Stimulated activated CD8-positive, alpha-beta memory T cell treated with anti-CD3 and anti-CD28 coated beads, Interleukin-2, amount 100 ng/mL, for 1 hour (primary cell): ENCODE measurements at places on chromosomes 5 and 9.

GRCh38 chr9:68498816-68499215 is 41.9 kb downstream of the TMEM252 start:
- DNase-seq = no peak

DNA sequence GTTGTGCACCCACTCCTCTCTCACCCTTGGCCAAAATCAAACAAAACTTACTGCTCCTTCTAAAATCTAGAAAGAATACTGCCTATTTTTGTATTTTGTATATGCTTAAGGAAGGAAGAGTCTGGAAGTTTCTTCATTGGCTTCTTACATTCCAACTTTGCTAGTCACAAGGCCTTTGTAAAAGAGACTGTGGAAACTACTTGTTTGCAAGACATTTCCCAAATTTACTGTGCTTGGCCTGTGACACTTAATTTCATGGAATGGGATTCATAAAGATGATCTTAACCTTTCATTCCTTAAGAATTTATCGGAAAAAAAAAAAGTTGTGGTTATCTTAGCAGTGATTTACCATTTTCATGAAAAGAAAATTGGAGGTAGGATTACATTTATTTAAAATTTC is 208.9 kb downstream of the VPS13A start:
- DNase-seq = no peak

- DNase-seq = no peak
These were observed 116.4 kb downstream of the MYO10 start for GRCh38 chr5:16819522-16820167.

DNA sequence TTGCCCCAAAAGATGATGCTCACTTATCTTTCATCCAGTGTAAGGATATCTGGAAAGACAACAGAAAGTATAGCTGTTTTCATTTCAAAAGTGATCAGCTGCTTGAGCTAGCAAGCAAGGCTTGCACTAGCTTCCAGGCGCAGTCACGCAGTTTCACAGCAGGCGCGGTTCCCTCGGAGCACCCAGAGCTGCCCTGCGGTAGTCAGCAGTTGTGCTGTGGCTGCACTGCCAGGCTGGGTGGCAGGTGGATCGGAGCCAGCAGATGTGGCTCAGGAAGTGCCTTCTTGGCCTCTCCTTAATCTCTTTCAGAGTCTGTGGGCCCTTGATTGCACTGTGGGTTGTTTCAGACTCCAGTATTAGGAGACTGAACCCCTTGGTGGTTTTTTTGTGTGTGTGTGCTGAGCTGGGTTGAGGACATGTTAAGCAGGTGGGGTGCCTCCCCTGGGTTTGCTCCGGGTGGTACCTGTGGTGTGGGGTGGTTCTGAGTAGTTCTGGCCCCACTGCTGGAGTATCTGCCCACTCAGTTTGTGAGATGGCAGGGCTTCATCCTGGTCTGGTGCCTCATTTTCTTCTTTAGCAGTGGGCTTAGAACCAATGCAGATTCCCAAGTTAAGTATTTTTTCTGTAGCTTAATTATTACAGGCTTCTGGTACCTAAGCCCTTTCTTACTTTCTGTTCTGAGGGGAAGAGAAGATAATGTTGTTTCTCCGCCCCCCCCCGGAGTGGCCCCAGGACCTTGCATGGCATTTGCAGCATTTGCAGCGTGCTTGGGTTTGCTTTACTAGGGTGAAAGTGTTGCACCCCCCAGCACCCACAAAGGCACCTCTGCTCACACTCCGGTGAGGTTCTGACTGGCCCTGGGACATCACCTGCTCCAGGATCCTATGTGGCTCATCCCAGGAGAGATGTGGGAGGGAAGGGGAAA is 16.4 kb downstream of the TENT4A start:
- DNase-seq = no peak

DNA sequence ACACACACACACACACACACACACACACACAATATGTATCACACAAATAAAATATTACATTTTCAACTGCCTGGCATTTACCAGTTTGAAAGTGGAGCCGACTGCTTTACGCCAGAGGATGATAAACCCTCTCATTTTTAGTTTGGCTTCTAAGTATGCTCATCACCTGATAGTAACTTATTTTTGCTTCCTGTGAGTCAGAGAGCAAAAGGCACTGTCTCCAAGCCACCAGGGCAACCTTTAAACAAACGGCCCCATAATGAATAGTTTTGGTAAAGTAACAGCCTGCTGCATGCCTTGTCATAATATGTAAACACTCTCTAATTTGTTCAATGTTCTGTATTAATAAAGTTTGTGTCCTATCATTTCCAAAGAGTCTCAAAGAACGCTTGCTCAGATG is 26.9 kb downstream of the KLF4 start:
- no peak for DNase-seq

DNA sequence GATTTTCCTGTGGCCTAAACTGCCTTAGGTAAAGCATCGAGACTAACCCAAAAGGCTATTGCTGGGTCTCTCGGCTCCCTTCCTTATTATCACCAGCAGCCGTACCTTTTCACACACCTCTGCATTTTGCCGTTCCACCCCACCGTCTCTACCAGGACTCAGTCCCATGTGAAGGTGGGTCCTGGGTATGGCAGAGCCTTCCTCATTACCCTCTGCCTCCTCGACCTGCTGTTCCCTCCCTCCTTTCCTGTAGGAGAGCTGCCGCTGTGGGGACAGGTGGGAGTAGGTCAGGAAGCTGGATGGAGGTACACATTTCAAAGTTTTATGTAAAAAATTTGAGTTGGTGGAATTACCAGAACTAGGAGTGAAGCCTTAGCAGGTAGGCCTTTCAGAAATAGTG is 1.8 kb downstream of the CCL28 start:
- DNase-seq = no peak

- no peak for DNase-seq
These were observed 21.5 kb downstream of the MVB12B start for GRCh38 chr9:126347911-126348760.

GRCh38 chr5:139651043-139651834 is 3.1 kb downstream of the CXXC5 start:
- no peak for DNase-seq

DNA sequence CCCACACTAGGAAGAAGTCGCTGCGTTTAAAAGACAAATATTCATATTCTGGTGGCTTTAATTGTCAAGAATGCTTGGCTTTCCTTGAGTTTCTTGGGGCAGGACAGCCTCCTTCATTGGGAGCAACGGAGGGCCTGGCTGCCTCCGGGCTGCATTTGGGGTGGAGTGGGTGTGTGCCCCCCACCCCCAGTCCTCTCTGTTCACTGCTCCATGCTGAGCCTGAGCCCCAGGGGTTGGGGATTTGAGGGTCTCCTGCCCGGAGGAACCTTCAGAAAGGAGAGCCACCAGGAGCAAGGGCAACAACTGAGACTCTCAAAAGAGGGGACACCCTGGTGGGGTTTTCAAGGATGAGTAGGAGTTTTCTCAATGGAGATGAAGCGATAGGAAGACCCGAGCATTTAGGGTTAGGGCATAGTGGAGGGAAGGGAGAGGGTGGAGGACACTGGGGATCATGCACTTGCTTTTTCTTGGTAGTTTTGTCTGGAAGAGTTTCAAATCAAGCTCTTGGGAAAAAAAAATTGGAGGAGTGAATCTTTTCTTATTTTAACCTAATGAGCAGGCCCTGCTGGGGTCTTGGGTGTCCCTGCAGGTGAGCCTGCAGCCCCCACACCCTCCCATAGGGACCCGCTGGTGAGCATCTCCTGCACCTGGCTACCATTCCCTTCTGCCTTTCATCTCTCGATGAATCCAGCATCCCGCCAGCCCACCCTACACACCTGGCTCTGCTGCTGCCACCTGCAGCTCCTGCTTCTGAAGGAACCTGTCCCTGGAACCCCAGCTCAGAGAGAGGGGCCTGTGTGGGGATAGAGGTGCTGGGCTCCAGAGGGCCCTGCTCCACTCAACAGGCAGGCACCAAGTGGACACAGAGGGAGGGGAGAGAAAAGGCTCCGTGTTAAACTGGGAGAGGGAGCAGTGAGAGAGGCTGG is 4.1 kb downstream of the SLC6A19 start:
- DNase-seq = no peak

- DNase-seq = no peak
These were observed 159.1 kb downstream of the PAX5 start for GRCh38 chr9:36874921-36875320.

DNA sequence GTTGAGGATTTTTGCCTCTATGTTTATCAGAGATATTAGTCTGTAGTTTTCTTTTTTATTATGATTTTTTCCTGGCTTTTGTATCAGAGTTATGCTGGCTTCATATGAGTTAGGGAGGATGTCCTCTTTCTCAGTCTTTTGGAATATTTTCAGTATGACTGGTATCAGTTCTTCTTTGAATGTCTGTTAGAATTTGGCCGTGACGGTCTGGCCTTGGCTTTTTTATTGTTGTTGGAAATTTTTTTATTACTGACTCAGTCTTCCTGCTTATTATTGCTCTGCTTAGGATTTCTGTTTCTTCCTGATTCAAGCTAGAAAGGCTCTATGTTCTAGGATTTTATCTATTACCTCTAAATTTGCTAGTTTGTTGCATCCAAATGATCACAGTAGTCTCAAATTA is 421.9 kb downstream of the CDH10 start:
- no peak for DNase-seq

DNA sequence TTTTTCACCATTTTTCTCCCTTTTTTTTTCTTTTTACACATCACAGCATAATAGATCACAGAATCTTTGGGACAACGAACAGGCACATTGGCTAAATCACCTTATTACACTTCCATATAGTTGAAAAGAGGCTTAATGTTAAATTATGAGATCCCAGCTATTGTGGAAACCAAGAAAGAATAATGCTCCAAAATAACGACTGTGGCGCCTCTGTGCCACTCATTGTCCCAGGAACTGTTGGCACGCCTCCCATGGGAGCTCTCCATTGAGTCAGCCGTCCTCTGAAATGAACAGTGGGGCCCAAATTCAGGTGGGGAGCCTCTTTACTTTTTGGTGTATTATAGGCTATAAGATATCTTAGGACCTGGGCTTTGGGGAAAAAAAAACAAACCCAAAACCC is 82.2 kb upstream of the NFIB start:
- no peak for DNase-seq

DNA sequence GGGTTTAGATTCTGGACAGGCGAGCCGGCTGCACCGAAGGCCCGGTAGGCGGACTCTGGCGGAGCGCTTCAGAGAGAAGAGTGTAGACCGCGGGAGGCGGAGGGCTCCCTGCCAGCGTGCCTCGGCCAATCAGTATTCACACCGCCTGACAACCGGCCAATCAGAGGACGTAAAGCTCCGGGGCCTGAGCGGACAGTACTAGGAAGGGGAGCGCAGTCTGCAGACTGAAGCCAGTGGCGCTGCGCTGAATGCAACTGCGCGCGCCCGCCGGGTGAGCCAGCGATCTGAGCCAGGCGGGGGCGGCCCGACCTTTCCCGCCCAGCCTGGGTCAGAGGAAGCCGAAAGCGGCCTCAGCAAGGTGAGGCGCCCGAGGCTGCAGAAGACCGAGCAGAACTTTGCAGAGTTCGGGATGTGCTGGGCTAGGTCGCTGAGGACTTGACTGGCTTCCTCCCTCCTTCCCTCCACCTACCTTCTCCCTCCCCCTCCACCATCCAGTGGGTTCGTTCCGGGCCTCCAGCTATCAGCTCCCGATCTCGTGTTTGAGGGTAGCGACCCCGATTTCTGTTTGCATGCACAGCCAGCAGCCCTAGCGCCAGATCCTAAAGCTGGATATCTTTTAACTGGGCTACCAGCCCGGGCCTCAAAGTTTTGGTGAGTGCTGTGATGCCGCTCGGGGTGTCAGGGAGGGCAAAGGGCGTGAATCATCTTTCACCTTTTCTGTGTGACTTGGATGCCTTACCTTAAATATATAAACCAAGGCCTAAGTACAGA is at the start of gene DMRT2:
Gene DMRT2, plus strand, starts transcription at position 233 of the 771 bp plus-strand sequence. CDS start 1,257 bp downstream, outside the sequence.
- DNase-seq = no peak

DNA sequence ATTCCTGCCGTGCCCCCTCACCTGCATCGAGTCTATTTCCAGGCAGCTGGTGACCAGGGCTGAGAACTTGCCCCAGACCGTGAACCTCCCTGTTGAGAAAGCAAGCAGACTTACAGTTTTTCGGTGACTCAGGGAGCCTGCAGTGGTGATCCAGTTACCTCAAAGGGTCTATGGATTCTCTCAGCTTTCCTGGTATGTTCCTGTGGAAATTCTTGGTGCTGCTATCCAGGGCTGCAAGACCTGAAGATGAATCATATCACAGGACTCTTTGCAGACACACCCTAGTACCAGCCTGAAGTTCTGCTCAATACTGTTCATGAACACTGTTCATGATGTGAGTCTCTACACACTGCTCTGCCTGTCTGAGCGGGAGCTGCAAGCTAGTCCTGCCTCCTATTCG is 154.7 kb downstream of the WDR70 start:
- no peak for DNase-seq
